ENCODE measurements at places on chromosomes 4 and X.

DNA sequence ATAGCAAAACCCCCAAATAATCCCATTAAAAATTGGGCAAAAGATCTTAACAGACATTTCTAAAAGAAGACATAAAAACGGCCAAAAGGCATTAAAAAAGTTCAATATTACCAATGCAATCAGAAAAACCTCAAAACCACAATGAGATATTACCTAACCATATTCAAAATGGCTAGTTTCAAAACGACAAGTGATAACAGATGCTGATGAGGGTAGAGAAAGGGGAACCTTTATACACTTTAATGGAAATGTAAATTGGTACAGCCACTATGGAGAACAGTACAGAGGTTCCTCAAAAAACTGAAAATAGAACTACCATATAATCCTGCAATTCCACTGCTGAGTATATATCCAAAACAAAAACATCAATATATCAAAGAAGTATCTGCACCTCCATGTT lies 6.2 kb downstream of the AADAT start:
- no peak for DNase-seq

DNA sequence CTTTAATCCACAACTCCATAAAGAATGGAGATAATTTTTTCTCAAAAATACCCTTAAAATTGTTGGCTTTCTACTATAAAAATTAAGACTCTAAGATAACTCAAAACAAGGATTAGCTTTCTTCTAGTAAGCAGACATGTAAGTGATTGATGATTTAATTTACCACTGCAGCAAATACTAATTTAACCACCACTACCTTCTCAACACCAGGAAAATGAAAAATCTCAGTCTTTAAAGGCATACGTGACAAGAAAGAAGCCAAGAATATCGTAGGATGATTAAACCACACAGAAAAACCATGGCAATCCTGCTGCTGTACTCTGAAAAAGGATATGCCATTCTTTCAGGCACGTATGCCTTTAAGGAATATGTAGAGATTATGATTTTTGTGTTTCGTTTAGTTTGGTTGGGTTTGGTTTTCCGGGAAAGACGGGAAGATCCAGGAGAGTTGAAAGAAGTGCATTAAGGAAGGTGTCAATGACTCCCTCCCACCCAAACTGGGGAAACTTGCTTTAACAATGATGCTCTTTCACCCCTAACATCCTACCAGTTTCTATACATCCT lies 881 bp downstream of the LRCH2 start:
- no peak for DNase-seq

GRCh38 chrX:18971506-18971905 lies 12.4 kb downstream of the PHKA2 start:
- DNase-seq, result no peak

- DNase-seq, result no peak
Observed at GRCh38 chr4:110224812-110225211, 26.4 kb upstream of the ELOVL6 start.

- no peak for DNase-seq
Observed at GRCh38 chr4:25313201-25313895, 774 bp downstream of the ZCCHC4 start.

DNA sequence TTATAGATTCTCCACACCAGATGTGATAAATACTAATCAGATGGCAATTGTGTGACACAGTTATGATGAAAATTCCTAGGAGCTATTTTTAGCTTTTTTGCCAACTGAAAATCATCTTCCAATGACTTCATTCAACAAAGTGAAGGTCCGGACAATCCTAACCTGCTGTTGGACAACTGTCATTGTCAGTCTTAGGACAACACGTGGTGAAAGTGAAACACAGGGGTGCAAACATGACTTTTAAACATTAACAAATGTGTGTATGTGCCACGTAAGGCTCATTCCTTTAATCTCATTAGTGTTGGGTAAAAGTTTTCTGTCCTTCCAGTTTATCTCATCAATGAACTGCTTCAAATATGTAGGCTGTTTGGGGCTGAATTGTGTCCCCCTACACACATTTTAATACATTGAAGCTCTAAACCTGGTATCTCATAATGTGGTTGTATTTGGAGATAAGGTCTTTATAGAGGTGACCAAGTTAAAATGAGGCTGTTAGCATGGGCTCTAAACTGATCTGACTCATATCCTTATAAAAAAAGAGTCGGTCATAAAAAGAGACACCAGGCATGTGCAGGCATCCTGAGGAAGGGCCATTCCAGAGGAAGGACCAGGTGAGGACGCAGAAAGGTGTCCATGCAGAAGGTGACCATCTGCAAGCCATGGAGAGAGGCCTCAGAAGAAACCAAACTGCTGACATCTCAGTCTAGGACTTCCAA lies 41.2 kb upstream of the SMAD1 start:
- DNase-seq, result no peak

DNA sequence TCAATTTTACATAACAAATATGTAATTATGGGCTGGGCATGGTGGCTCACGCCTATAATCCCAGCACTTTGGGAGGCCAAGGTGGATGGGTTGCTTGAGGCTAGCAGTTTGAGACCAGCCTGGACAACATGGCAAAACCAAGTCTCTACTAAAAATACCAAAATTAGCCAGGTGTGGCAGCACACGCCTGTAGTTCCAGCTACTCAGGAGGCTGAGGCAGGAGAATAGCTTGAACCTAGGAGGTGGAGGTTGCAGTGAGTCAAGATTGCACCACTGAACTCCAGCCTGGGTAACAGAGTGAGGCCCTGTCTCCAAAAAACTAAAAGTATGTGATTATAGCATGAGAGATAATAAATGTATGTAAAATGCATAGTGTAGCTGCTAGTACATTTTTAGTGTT lies 229.0 kb downstream of the PPARGC1A start:
- no peak for DNase-seq

DNA sequence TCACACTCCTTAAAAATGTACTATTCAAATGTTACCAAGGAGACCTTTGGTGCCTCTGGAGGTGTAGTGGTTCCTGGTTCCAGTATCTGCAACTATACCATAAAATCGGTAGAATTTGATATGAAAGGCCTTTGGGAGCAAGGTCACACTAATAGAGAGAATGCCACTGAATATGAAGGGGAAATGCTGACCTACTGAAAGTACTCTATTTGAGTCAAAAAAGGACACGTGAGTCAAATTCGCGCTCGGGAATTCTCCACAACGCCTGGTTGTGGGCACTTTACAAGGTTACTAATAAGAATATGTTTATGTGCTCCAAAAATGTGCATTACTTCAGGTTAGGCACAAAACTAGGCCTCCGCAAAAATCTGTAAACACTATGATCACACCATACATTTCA lies 39.5 kb upstream of the RELL1 start:
- DNase-seq, result no peak

GRCh38 chr4:93743635-93744034 lies 84.9 kb upstream of the ATOH1 start:
- DNase-seq, result no peak

DNA sequence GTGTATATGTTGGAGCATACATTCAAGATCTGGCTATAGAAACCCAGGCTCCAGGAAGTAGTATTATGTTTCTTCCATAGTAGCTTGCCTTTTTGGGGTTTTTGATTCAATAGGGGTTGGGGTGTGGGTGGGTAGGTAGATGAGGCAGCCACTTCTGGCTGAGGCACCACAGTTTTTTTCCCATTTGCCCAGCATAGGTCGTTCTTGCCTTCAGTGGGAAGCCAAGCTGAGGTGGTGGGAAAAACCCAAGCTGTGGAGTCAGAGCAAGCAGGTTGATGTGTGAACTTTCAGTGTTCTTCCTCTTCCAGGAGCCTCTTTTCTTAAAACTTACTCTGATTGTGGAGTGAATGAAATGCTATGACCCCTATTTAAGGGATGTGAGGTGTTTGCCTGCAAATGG lies 67.0 kb upstream of the RPS6KA3 start:
- DNase-seq, result no peak

DNA sequence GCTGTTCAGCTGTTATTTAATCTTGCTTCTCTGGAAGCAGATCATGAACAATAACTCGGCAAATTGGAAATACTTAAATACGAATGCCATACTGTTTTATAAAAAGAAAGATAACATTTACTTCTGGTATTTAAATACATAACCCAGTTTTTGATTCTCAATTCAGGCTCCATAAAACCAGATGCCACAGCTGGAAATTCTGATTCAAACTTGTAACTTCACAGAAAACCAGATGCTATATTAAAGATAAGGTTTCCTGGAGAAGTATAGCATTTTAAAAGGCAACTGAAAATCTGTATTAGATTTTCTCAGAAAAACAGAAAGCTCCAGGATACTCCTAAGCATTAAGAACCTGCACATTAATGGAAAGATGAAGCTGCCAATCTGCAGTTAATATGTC lies 40.2 kb downstream of the STX18 start:
- no peak for DNase-seq

- no peak for DNase-seq
Observed at GRCh38 chr4:111639120-111639690, 506.0 kb upstream of the FAM241A start.

GRCh38 chr4:150209140-150209829 lies 131.0 kb downstream of the DCLK2 start:
- DNase-seq, result no peak

DNA sequence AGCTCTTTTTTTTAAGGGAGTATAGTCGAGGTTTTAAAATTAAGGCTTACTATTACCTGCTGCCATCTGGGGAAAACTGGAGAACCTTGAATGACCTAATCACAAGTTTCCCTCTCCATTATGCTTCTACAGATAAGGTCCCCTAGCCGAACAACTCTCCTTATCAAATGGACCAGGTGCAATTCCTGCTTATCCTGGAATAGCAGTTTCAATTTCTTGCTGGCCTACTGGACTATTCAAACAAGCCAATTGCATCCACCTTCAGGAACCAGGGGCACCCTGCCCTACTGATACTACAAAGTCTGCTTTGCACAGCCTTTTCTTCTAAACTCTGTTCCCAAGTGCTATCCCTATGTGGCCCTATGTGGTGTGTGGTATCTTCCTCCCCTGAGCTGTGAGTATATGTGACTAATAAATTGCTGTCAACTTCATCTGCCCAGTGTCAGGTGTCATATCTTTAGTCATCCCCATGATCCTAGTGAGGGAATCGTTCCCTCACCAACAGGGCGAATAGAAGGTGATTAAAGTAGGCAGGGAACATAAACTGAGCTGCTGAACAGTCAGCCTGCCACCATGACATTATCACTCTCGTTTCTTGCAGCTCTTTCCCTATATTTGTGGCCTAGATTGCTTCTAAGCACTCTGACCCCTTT lies 128.5 kb downstream of the ATG4A start:
- no peak for DNase-seq

GRCh38 chrX:49183701-49184281 lies 2.4 kb downstream of the PRICKLE3 start:
- no peak for DNase-seq

DNA sequence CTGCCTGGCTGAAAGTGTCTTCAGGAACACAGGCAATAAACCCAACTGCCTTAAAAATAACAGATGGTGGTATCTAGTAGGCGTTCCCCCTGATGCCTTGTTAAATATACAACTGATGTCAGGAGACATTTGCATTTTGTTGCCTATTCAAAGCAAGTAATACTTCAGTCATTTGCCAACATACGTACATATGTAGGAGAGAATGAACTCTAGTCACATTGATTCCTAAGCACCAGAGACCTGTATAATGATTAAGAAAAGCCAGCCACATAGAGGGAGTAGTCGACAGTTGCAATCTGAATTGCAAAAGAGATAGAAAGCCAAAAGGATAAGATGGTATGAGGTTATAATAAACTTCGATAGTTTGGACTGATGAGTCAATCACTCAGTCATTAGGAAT lies 191.0 kb upstream of the EMCN start:
- no peak for DNase-seq
